ENCODE measurements at places on chromosomes 7 and 10. TPM values are rescaled to one million over a fixed set of nuclear protein-coding genes. Genes with fewer than 3 reads are reported as not detected.

The ACHE gene
- total RNA-seq = 16.1 TPM

The AGAP4 gene
- total RNA-seq = 6.1 TPM

The GDF2 gene
- not detected for total RNA-seq

The FEZF1 gene
- total RNA-seq = not detected

The ANKRD30A gene
- total RNA-seq = not detected

The ZSCAN25 gene
- total RNA-seq = 18.4 TPM

The NUPR2 gene
- 0.62 TPM for total RNA-seq

The CLCN1 gene
- total RNA-seq = under 0.01 TPM

The CDH23 gene
- total RNA-seq = 1.2 TPM

The PFKP gene
- total RNA-seq = 76.3 TPM

The EIF5AL1 gene
- 0.16 TPM for total RNA-seq

The ADARB2 gene
- total RNA-seq = 4.8 TPM

The DNAJB9 gene
- total RNA-seq = 48.2 TPM

The SUGCT gene
- total RNA-seq = 3.9 TPM

The SPDYE1 gene
- not detected for total RNA-seq

The RBP4 gene
- 1.4 TPM for total RNA-seq

The SLC13A4 gene
- total RNA-seq = 7.6 TPM

The TIMM23B gene
- total RNA-seq = 17.8 TPM

The OR9A2 gene
- 1.1 TPM for total RNA-seq

The RARRES2 gene
- total RNA-seq = 6.2 TPM

The GJD4 gene
- total RNA-seq = not detected

The GJC3 gene
- total RNA-seq = 0.47 TPM

The SDK1 gene
- 7.0 TPM for total RNA-seq
